ENCODE measurements at places on chromosomes 4 and X.

- no peak for DNase-seq
Measured at GRCh38 chr4:142264961-142265360, 581.1 kb downstream of the INPP4B start.

DNA sequence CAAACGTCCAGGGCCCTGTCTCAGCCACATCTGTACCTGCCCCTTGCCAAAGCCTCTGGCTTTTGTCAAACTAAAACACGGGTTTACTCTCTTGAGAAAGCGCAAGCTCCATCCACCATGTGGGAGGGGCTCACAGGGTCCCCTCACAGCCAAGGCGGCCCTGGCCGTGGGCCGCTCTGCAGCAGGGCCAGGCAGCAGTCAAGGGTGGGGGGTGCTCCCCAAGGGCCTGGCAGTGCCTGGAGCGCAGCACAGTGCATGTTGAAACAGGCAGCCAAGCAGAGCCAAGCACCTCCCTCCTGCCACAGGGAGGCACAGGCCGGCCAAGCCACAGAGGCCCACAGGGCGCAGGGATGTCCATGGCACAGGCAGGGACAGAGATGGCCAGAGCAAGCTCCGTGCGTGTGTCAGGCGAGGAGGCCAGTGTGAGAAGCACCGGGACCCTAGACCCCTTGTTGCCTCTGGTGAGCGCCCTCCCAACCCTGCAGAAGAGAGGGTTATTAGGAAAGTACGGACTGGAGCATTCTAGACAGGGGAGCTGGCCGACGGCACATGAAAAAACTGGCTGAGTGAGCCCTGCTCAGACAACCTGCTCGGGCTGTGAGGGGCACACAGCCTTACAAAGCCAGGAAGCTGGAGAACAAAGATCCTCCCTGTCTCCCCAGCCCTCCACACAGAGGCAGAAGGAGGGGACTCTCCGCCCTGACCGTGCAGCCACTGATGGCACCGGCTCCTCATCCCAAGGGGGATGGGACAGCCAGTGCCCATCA is 39.0 kb downstream of the FAM53A start:
- no peak for DNase-seq

- DNase-seq = no peak
Measured at GRCh38 chr4:24924309-24924781, 11.5 kb upstream of the CCDC149 start.

DNA sequence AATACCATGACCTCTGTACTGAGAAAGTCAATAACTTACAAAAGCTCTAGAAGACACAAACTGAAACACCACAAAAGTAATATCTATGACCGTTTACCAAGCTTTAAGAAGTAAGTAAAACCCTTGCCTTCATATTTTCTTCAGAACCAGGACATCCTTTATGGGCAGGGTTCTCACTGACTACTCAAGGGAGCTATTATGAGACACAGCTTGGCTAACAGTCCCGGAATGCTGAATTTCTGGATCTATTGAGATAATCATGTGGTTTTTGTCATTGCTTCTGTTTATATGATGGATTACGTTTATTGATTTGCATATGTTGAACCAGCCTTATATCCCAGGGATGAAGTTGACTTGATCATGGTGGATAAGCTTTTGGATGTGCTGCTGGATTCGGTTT is 19.9 kb upstream of the CDS1 start:
- DNase-seq = no peak

- DNase-seq = no peak
Measured at GRCh38 chr4:185305979-185306442, 89.7 kb downstream of the LRP2BP start.

DNA sequence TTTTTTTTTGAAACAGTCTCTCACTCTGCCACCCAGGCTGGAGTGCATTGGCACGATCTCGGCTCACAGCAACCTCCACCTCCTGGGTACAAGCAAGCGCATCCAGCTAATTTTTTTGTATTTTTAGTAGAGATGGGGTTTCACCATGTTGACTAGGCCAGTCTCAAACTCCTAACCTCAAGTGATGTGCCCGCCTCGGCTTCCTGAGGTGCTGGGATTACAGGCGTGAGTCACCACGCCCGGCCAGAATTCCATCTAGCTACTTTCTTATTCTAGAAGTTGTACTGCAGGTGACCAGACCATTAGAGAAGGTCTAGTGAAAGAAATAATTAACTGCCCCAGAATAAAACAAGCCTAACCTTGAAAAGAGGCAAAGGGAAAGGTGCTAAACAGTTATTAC is 2.3 kb downstream of the LRBA start:
- DNase-seq = no peak

- DNase-seq = no peak
Measured at GRCh38 chr4:150258569-150258968, 180.3 kb downstream of the DCLK2 start.

GRCh38 chr4:20337261-20337664 is 85.6 kb downstream of the SLIT2 start:
- DNase-seq = no peak

Data from stimulated activated CD4-positive, alpha-beta T cell treated with anti-CD3 and anti-CD28 coated beads, Interleukin-1b, Interleukin-23, amount 100 ng/mL, for 1 hour (primary cell).